ENCODE measurements at places on chromosomes 2 and 18.

GRCh38 chr2:28318023-28318422, 74.6 kb upstream of the FOSL2 start:
- no peak for DNase-seq

DNA sequence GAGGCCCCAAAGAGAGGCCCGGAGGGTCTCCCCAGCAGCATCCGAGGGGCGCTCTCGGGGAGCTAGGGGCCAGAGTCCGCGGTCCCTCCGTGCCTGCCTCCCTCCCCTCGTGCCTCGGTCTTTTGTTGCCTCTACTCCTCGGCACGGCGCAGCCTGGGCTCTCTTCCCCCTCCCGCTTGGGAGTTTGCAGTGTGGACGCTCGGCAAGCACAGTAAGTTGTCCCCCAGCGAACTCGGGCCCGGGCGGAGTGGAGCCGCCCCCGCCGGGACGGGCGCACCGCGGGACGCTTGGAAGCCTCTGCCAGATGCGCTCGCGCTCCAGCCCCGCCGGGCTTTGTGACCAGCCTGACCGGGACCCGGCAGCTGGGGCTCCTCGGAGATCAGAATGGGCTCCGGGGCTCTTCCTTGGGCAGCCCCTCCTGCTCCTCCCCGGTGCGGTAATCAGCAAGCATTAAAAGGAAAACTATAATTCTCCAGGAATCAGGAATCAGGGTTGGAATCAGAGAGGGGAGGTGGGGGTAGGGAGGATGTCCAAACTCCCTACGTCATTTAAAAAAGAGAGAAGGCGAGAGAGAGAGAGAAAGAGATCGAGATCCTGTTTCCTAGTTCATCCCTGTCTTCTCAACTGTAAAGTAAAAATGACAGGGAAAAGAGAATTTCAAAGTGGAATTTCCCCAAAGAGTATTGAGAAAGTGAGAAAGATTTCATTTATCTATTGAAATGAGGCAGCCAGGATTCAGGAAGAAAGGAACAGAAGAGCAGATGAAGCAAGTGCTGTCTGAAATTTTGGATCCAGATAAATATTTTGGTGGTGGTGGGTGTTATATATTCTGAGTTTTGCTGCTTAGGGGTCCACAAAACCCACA, 786 bp upstream of the TMEM200C start:
- DNase-seq: no peak

- no peak for DNase-seq
Measured at GRCh38 chr2:165902934-165903333, 50.6 kb downstream of the TTC21B start.

- no peak for DNase-seq
Measured at GRCh38 chr2:108449410-108450130, 564 bp downstream of the GCC2 start.

GRCh38 chr2:203261326-203262159, 22.7 kb downstream of the CYP20A1 start:
- no peak for DNase-seq
